ENCODE measurements at places on chromosomes 6 and 20.

- DNase-seq = no peak
Observed at GRCh38 chr6:128078276-128078675, 177.4 kb upstream of the THEMIS start.

- peak; percentile 41 for DNase-seq
Observed at GRCh38 chr20:33812908-33813462, 1.8 kb downstream of the CHMP4B start.

DNA sequence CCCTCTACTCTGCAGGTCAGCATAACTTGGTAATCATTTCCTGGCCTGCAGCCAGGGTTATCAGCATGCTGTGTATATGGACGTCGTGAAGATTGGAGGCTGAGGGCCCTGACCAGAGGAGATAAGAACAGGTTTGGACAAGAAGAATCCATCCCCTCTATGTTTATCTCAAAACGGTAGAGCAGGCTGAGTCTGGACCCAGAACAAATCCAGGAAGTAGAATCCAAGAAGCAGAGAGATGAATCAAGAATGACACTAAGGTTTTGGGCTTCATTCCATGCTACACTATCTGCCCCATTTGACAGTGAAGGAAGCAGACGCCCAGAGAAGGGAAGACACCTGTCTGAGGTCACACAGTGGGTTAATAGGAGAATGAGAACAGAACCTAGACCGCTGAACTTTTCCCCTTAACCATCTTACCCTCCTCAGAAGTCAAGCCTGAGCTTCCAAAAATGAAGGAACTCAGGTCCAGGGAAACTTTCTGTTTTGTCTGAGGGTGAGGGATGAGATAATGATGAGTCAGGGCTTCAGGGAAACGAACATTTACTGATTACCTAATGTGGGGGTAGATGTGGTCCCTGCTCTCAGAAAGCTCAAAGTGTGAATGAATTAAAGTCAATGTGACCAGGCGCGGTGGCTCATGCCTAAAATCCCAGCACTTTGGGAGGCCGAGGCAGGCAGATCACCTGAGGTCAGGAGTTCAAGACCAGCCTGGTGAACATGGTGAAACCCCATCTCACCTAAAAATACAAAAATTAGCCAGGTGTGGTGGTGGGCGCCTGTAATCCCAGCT is 9.4 kb upstream of the COMMD7 start:
- DNase-seq = peak; percentile 64

GRCh38 chr6:152952866-152953509 is 29.9 kb downstream of the FBXO5 start:
- peak; percentile 50 for DNase-seq

DNA sequence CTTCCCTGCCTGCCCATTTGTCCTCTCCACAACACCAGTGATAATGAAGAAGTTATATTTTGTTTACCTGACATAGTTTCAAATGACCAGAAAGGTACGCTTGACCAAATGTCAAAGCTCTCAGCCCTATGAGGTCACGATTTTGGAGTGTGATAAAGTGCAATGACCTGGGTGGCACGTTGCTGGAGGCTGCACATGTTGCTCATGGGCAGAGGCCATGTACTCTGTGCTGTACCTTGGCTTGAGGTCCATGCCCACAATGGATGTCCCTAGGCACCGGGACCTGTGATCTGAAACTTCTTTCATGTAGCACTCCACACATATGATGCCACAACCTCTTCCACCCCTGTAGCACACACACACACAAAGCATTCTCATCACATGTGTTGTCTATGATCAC is 164.0 kb upstream of the HEY2 start:
- no peak for DNase-seq

- no peak for DNase-seq
Observed at GRCh38 chr20:33853507-33853813, 42.3 kb downstream of the CHMP4B start.

- DNase-seq = peak; percentile 14
Observed at GRCh38 chr6:118370722-118371121, 177.4 kb upstream of the PLN start.

DNA sequence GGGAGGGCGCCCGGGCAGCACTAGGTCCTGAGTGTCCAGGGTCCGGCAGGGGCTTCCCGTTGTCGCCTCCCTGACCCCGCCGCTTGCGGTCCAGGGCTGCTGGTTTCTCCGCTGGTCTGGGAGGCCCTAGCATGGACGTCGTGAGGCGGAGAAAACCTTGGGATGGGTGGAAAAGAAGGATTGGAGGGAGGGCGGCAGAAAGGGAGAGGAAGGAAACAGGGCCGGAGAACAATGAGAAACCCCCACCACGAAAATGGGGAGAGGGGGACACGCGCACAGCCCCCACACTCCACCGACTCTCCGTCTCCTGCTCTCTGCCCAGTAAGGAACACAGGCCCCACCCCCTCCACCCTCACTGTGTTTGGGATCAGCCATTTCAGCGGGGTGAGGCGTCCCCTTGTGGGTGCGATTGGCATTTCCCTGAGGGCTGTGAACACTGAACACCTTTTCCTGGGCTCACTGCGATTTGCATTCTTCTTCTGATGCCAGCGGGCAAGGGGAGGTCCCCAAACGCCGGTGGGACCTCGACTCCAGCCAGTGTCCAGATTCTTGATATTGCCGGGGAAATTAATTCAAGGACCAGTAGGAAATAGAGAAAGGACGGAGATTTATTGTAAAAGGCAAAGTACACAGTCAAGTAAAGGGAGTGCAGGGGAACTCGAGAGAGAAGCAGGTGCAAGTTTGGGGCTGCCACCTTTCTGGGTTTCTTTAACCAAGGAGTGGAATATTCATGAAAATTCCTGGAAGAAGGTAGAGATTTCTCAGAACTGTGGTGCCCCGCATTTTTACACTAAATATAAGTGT is 3.3 kb upstream of the RAET1G start:
- peak; percentile 73 for DNase-seq

DNA sequence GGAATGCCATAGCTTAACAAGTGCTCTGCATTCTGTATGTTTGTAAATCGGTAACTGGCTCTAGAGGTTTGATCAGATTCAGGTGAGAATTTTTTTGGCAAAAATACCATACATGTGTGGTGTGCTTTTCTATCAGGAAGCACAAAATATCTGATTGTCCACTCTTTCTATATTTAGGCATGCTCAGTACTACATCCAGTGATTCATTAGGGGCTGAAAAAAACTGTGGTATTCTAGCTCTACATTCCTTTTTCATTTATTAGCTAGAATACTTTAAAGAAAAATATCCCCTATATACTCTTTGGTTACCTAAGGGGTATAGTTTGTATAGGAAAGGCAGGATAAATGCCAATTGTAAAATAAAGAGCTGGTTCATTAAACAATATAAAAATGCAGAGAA is 10.6 kb upstream of the ELOVL2 start:
- DNase-seq = no peak

- DNase-seq = no peak
Observed at GRCh38 chr20:54029643-54030042, 40.8 kb downstream of the BCAS1 start.

- no peak for DNase-seq
Observed at GRCh38 chr6:36381502-36382389, 5.7 kb downstream of the ETV7 start.

GRCh38 chr20:59046862-59047261 is 4.3 kb upstream of the PRELID3B start:
- DNase-seq = no peak

- no peak for DNase-seq
Observed at GRCh38 chr6:132866762-132867449, 52.5 kb downstream of the RPS12 start.

DNA sequence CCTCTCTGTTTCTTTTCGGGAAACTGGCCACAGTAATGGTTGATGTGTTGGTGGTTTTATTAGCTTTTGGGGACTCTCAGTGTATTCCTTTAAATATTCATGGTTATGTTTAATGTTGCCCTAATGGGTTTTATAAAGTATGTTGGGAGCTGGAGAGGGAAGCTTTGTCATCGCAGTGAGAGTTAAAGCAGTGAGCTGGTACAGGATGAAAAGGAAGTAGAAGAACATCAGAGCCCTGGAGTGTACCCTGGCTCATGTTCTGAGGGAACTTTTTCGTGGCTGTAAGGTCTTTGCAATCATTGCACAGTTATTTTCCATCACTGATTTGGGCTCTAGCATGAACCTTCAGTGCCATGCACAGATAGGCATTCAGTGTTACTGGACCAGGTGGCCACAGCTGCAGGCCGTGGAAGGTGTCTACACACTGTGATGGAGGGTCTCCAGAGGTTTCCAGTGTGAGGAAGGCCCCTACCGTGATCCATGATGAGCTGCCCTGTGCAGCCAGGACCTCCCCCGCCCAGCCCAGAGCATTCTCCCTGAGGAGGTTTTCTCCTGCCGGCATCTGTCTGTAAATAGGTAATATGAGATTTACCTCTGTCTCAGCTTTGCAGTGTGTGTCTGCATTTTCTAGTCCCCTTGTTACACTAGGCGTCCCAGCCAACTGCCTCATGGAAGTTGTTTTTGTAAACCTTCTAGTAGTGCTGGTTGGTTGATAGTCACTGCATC is 22.4 kb upstream of the TMEM217 start:
- DNase-seq = no peak

DNA sequence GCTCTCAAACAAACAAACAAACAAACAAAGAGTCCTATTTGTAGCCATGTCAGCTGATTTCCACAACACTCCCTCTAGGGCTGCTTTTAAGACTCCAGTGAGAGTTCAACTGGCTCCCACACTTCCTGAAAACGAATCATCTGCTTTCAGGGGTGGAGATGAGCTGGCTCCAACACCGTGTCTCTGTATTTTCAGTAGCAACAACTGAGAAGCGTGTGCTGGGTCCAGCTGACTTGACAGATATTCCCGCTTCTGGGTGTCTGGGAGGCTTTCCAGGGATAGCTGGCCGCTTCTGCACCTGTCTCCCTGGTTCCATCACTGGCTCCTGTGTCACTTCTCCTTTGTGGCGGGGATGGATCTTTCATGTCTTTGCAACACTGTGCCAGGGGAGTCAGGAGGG is 272.5 kb upstream of the SOX4 start:
- DNase-seq = no peak

DNA sequence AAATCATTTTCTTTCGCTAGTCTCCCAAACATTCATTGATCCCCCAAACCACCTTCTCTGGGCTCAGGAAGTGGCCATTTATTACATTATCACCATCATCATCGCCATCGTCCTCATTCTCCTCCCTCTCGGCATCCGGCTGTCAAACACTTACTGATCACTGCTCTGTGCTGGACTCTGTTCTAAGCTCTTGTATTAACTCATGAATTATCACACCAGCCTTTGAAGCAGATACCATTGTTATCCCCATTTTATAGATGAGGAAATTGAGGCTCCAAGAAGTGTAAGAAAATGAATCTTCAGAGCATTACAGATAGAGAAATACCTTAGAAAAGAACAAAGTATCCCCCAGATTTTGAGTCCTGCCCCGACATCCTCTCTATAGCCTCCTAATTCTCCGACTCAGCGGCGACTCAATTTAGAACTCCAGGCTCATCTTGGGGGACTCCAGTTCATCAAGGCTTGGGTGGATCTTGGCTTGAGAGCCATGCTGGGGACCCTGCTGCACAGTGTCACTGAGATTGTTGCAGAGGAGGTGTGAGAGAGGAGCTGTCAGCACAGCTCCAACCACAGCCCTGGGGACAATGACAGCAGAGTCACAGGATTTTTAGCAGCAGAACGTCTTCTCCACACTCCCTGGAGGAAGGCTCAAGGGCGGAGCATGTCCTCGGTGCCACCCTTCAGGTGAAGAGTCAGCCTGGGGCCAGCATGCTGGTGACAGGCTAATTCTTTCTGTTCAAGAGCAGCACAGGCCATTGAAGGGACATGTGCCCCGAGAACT is 6.6 kb upstream of the EEF1E1 start:
- no peak for DNase-seq

DNA sequence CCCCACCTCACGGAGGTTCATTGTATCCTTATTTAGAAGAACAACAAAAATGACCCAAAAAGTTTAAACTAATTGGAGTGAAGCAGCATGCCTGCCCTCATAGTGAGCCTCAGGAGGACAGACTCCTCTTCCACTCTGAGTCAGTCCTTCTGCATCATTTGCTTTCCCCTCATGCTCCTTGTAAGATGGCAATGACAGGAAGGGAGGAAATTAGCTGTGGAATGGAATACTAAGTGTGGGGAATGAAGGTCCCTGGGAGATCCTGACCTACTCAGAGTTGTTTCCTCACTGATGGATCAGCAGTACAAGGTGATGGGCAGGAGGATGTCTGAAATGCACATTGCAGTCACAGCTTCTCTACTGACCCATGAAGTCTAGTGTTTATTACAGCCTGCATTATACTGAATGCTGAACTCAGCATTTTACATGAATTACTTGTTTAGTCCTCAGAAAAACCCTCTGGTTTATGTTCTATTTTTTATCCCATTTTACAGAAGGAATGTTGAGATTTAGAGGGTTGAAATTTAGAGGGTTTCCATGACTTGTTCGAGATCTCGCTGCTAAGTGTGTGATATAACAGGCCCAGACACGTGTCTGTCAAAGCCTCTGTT is 212.0 kb upstream of the PCSK2 start:
- no peak for DNase-seq

DNA sequence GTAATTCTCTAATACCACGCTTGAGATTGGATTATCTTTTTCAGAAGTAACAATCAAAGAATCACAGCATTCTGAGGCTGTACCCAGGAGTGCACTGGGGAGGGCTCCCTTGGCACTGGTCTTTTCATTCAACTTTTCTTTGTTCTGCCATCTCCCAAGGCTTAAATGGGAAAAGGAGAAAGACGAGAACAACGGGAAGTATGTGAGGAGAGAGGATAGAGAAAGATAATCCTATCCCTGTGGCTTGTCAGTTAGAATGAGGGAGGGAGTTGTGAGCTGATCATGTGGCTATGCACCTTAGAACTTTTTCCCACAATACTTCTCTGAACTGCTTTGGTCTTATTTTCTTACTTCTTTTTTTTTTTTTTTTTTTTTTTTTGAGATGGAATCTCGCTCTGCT is 83.1 kb downstream of the CAP2 start:
- no peak for DNase-seq

- DNase-seq = peak; percentile 14
Observed at GRCh38 chr20:25341716-25342680, 48.6 kb downstream of the ABHD12 start.

GRCh38 chr6:123967905-123968304 is 164.2 kb downstream of the NKAIN2 start:
- no peak for DNase-seq

DNA sequence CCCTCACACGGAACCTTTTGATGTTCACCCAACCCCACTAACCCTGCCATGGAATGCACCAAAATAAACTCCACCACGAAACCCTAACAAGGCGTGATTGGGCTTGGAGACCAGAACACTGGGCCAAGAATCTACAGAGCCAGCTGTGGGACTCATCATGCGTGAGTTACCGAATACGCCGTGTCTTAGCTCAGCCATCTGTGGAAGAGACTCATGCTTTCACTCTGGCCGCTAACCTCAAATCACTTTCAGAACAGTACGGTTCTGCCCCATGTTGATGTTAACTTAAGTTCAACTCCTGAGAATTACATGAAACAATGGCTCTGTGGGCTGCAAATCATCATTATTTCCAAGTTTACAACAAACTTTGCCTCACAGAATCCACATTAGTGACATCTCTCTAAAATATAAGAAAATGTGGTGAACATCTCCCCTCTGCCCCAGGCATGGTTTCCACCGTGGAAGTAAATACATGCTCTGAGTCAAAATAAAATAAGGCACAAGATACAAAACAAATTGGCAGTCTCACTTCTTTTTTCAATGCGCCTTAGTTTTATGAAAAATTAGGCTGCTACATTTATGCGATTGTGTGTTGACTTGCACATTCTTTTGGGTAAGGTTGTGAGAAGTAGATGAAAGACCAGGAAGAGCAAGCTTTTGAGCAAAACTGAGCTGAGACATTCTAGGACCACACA is 308.9 kb upstream of the EXOC2 start:
- no peak for DNase-seq

GRCh38 chr6:112773187-112773586 is 426.1 kb downstream of the RFPL4B start:
- no peak for DNase-seq

All from fibroblast of villous mesenchyme (primary cell).